ENCODE measurements at places on chromosomes 2 and 18.

DNA sequence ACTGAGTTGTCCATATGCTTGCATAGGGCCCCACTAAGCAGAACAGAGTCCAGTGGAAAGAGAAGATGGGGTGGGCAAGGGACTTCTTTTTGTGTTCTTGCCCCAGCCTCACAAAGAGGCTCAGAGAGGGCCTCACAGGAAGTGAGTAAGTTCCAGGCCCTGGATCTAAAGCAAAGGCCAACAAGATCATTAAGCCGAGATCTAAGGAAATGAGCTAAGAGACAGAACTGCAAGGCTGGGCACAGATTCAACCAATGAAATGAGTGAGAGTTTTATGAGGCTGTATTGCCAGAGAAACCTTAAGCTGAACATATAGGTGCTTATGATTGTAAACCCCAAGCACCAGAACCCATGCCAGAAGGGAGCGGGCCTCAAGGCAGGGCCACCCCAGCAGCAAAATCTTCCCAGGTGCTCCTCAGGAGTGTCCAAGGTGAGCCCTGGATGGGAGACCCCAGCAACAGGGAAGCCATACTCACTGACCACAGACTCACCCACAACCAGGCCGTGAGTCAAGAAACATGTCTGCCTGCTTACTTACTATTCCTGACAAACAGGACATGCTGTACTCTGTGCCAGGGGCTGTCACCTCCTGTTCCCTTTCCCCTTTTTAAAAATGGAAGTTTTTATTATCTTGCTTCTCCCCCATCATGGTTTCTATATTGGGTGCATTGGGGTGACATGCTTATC lies 40.2 kb downstream of the SLC14A1 start:
- no peak for DNase-seq

GRCh38 chr2:224360801-224361251 lies 41.1 kb downstream of the FAM124B start:
- DNase-seq = no peak

DNA sequence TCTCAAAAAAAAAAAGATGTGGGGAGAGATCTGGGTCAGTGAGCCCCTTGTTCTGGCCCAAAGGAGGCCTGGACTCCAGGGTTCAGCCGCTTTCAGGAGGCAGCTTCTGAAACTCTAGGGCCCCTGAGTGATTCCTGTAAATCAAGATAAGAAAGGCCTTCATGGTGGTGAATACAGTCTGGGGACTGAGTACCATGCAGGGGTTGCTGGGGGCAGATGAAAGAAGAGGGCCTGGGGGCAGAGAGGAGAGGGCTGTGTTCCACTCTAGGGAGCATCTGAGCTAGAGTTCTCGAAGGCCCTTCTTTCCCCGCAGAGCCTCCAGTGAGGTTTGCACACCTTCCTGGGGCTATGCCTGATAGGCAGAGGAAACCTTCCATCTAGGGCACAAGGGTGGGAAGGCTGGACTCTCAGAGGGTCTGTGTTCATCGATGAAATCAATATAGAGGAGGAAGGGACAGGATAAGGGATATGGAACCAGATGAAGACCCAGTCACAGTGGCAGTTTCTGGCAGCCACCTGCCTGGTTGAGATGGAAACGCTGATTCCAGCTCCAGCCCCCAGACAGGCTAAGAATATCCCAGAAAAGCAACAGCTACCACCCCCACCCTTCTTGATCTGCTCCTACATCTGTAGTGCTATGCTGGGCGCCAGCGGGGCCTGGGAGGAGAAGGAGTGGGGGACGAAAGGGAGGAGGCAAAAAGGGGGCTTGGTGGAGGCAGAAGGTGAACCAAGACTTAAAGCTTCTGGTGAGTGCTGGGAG lies 4.7 kb upstream of the CDK5R2 start:
- no peak for DNase-seq

GRCh38 chr2:97911206-97911921 lies 84.4 kb downstream of the TMEM131 start:
- DNase-seq = no peak

GRCh38 chr2:149489452-149489851 lies 98.1 kb downstream of the MMADHC start:
- DNase-seq = no peak

DNA sequence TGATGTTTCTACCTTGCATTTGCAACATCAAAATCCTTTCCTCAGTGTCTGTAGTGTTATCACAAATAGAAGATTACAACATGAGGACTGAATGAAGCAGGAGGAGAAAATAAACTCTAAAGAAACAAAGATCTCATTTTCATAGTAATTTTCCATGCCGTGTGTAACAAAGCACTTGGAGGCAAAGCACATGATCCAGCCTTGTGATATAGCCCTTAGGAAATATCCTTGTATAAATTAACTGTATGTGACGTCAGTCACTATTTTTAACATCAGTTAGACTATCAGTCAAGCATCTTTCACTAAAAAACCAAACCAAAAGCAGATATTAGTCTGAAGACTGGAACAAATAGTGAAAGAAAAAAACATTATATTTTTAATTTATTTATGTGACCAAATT lies 492.1 kb upstream of the CNTNAP5 start:
- DNase-seq = no peak

DNA sequence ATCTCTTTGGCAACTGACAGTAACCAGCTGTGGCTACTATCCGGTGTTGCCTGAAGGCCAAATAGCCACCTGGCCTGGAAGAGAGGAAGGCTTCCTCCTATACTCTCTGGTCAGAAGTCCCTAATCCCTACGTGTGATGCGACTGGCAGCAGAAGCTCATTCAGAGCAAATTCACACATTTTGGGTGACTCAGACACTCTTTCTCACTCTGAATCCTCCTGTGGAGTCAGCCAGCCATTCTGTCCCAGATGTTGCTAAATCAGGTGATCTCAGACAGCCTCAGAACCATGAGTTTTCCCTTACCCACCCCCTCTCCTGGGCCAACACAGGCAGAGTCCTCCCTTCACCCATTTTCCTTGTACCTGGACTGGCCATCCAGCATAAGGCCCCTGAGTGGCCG lies 34.7 kb downstream of the CFAP53 start:
- no peak for DNase-seq

DNA sequence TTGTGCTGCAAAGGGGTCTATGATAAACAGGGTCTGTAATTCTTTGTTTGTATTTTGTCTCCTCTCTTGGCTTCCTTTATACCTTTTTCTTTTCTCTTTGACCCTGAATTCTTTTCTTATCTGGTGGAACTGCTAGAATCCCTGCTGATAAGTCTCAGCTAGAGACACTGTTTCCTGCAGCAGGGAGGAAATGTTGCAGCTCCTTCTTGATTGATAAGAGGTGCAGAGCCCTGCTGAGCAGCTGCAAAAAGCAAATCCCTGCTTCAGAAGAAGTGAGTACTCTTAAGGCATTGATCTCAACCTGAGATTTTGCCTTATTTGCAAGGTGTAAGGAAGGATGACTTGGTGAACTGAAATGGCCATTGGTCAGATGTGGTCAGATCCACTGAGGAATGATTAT lies 167.8 kb downstream of the NUP35 start:
- DNase-seq = no peak

DNA sequence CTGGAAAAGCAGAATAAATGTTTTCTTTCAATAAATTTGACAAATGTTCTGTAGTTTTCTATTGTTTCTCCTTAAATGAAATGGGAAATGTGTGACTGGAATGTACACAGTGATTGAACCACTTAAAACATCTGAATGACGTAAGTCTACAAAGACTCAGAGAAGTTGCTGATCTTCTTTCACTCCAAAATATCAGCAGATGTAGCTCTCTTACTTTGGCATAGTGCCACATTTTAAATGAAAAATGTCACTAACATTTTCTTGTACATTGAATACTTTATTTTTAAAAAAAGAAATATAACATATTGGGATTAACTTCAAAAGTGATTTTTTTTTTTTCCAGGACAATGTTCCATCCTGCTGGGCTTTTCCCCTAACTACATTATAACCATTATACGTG lies 565.6 kb downstream of the TMEM182 start:
- DNase-seq = no peak

- DNase-seq = no peak
Observed at GRCh38 chr2:28687171-28687570, 64.5 kb upstream of the PPP1CB start.

Measured in progenitor cell of endocrine pancreas (in vitro differentiated cells).